ENCODE measurements at places on chromosomes 7 and 10. TPM values are rescaled to one million over a fixed set of nuclear protein-coding genes. Genes with fewer than 3 reads are reported as not detected.
A peak's percentile ranks its signal among the peaks of the same experiment; 100 is the strongest.

GRCh38 chr7:116801092-116801710 is 61.2 kb upstream of the CAPZA2 start:
- H3K27me3 ChIP-seq, result no peaks in the 10 kb centered on the region
- peaks cover 55% of the 10 kb centered on the region for H3K4me1 ChIP-seq
- H3K36me3 ChIP-seq, result no peaks in the 10 kb centered on the region
- no peak for DNase-seq
- peak overlapping the region; percentile 58 for H3K27ac ChIP-seq
- no peak overlapping the region for H3K4me3 ChIP-seq

DNA sequence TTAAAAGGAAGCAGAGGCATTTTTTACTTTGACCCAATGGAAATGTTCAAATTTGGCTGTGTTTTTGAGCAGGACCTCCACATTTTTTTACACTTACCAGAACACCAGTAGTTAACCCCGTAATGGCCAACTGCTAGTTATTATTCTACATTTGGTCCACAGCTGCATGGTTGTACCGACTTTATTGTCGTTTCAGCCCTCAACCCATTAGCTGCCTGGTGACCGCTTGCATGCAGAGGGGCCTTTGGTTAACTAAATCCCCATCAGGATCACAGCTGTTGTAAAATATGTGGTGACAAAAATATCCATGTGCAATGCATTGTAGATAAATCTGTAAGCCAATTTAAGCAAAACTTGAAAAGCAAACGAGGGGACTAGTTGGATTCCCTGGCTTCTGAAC is 342.2 kb upstream of the MEOX2 start:
- H3K27me3 ChIP-seq, result no peaks in the 10 kb centered on the region
- H3K36me3 ChIP-seq, result no peaks in the 10 kb centered on the region
- no peak overlapping the region for H3K4me3 ChIP-seq
- no peak overlapping the region for H3K27ac ChIP-seq
- H3K4me1 ChIP-seq, result peaks cover 7% of the 10 kb centered on the region

- H3K36me3 ChIP-seq, result no peaks in the 10 kb centered on the region
- no peak overlapping the region for H3K27ac ChIP-seq
- no peak overlapping the region for H3K4me3 ChIP-seq
- H3K27me3 ChIP-seq, result peaks cover 10% of the 10 kb centered on the region
- no peak for DNase-seq
Measured at GRCh38 chr10:82660986-82661385, 786.0 kb downstream of the NRG3 start.

DNA sequence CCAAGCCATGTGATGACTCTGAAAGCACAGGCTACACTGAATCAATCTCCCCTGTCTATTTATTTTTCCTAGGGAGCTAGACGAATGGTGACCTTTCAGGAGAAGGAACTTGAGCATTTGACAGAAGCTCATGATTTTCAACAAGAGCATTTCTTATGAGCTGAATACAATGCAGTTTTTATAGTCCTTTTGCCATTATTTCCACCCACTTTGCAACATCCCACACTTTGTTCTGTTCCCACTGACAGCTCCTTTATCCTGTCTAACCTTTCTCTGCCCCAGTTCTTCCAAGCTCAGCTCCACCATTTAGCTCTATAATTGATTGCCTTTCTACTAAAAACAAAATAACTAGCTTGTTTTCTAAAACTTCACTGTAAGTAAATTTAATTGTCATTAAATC is 91.9 kb upstream of the PRSS1 start:
- no peak overlapping the region for H3K27ac ChIP-seq
- H3K36me3 ChIP-seq, result no peaks in the 10 kb centered on the region
- peaks cover 8% of the 10 kb centered on the region for H3K27me3 ChIP-seq

DNA sequence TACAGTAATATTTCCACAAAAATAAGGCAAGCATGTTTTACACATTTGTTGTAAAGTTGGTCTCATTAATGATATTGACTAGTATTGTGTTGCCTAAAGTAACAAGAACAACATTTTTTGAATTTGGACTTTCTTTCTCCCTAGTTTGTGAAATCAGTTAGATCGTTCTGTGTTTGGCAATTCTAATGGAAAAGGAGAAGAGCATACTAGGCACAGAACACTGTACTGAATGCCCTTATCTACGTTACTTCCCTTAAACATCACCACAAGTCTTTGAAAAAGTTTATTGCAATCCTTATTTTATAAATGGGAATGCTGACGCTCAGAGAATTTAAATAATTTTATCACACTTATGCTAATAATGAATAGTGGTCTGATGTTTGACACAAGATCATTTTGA is 372.2 kb downstream of the EXOC4 start:
- DNase-seq, result no peak
- peaks cover 2% of the 10 kb centered on the region for H3K36me3 ChIP-seq
- H3K4me3 ChIP-seq, result no peak overlapping the region

DNA sequence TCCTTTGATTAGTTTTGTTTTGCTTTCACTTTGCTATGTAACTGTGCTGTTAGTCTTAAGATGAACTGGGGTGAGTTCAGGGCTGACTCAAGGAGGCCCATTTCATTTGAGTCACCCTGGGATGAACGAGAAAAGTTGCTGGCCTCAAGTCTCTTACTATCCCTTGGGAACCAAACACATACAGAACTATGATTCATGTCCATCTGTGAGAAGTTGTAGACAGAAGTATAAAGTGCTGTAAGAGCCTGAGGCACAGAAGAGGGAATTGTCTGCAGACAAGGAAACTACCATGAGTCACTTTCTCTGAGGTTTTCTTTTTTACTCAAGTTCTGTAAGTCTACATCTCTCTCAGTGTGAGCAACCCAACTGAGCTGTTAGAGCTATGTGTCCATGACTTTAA is 179.8 kb upstream of the CSTF2T start:
- peaks cover 6% of the 10 kb centered on the region for H3K36me3 ChIP-seq
- peaks cover 9% of the 10 kb centered on the region for H3K4me1 ChIP-seq
- H3K27ac ChIP-seq, result peak overlapping the region; percentile 39
- DNase-seq, result no peak

DNA sequence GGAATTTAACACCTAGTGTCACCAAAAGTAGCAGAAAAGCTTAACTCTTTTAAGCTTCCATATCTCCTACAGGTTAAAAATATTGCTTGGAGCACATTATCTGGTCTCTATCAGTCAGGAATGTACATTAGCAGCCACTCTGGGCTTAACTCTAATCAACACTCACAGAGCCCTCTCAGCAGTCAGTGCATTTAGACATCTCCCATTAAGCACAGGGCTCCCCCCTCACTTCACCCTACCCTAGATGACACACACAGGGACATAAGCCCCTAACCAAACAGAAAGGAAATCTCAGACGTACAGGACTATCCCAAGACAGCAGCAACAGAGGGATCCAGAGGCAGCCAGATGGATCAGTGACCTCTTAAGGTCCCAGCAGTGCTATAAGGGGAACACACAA is 26.4 kb downstream of the FBXW4 start:
- DNase-seq, result no peak
- H3K27ac ChIP-seq, result peak overlapping the region; percentile 8
- peaks cover 6% of the 10 kb centered on the region for H3K4me1 ChIP-seq
- H3K4me3 ChIP-seq, result no peak overlapping the region

GRCh38 chr7:123755338-123755737 is 6.5 kb upstream of the WASL start:
- DNase-seq, result no peak
- H3K4me3 ChIP-seq, result no peak overlapping the region
- peaks cover 23% of the 10 kb centered on the region for H3K4me1 ChIP-seq
- no peaks in the 10 kb centered on the region for H3K36me3 ChIP-seq

GRCh38 chr10:108905171-108905570 is 1018.1 kb downstream of the XPNPEP1 start:
- H3K27ac ChIP-seq, result no peak overlapping the region
- no peaks in the 10 kb centered on the region for H3K36me3 ChIP-seq
- DNase-seq, result no peak
- peaks cover 45% of the 10 kb centered on the region for H3K4me1 ChIP-seq
- H3K4me3 ChIP-seq, result no peak overlapping the region

GRCh38 chr7:50595491-50596102 is 30.4 kb upstream of the DDC start:
- no peak overlapping the region for H3K27ac ChIP-seq
- H3K36me3 ChIP-seq, result peaks cover 38% of the 10 kb centered on the region
- no peaks in the 10 kb centered on the region for H3K27me3 ChIP-seq
- H3K4me1 ChIP-seq, result no peaks in the 10 kb centered on the region
- H3K4me3 ChIP-seq, result no peak overlapping the region

- no peak overlapping the region for H3K27ac ChIP-seq
- peaks cover 7% of the 10 kb centered on the region for H3K4me1 ChIP-seq
- no peaks in the 10 kb centered on the region for H3K36me3 ChIP-seq
- no peaks in the 10 kb centered on the region for H3K27me3 ChIP-seq
- H3K4me3 ChIP-seq, result no peak overlapping the region
Measured at GRCh38 chr10:50514995-50515394, 108.8 kb downstream of the SGMS1 start.

DNA sequence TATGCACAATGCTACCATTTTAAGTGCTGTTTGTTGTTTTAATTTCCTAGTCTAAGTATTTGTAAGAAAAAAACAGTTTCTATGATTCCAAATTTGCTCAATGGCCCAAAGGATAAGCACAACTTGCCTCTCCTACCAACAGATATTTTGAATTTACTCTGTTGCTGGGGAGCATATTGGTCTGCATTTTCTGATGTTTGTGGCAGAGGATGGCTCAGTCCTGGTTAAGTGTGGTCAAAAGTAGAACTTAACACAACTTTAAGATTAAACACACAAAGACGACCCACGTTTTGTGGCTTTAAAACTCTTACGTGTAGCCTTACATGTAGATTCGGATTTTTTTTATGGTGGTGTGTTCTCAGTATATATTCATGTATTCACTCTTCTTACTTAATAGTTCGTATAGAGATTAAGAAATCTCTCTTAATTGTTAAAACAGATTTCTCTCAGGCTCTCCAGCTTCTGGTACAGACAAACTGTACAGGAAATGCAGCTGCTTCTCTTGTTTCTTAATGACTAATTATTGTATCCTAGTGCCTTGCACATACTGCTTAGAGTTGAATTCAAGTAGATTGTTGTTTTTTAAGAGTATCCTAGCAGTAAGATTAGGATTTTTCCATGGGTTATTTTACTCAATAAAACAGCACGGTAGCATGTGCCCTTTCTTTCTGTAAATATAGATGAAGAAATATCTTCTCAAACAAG is 86.2 kb downstream of the GPR85 start:
- no peaks in the 10 kb centered on the region for H3K36me3 ChIP-seq
- no peak overlapping the region for H3K4me3 ChIP-seq
- H3K27ac ChIP-seq, result no peak overlapping the region

DNA sequence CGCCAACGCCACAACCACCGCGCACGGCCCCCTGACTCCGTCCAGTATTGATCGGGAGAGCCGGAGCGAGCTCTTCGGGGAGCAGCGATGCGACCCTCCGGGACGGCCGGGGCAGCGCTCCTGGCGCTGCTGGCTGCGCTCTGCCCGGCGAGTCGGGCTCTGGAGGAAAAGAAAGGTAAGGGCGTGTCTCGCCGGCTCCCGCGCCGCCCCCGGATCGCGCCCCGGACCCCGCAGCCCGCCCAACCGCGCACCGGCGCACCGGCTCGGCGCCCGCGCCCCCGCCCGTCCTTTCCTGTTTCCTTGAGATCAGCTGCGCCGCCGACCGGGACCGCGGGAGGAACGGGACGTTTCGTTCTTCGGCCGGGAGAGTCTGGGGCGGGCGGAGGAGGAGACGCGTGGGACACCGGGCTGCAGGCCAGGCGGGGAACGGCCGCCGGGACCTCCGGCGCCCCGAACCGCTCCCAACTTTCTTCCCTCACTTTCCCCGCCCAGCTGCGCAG is 424 bp downstream of the EGFR start:
- H3K4me3 ChIP-seq, result peak overlapping the region; percentile 73
- H3K4me1 ChIP-seq, result no peaks in the 10 kb centered on the region
- DNase-seq, result no peak
- H3K36me3 ChIP-seq, result no peaks in the 10 kb centered on the region
- H3K27ac ChIP-seq, result no peak overlapping the region

Gene NKX2-3
- total RNA-seq, result not detected

Gene CPA1
- 1.1 TPM for total RNA-seq

Gene CUL1
- total RNA-seq, result 60.9 TPM

Gene SYNPO2L
- 0.11 TPM for total RNA-seq
